ENCODE measurements at places on chromosomes 1 and 21. TPM values are rescaled to one million over a fixed set of nuclear protein-coding genes. Genes with fewer than 3 reads are reported as not detected.

CACNA1S gene
- not detected for total RNA-seq

KPNA6 gene
- 38.0 TPM for total RNA-seq

GRCh38 chr1:6265151-6265550 lies 4.3 kb upstream of the GPR153 start:
- peaks cover 15% of the 10 kb centered on the region for H3K4me1 ChIP-seq
- DNase-seq, result no peak
- no peak overlapping the region for H3K27ac ChIP-seq

DNA sequence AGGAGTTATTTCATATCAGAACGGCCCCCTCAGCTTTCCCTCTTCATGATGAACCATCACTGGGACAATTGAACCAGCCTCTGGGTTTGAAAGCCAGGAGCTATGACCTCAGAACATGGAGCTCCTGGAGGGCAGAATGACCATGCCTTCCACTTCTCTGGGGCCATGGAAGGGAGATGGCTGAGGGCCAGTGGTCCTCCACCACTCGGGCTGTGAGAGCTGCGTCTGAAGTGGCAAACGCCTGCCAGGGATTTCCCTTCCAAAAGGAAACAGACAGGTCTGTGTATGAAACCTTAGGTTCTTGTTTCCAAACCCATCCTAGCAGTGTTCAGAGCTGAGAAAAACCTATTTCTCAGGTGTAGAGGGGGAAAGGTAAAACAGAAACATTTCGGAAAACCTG lies 22.5 kb downstream of the PKP1 start:
- peaks cover 3% of the 10 kb centered on the region for H3K36me3 ChIP-seq
- no peak overlapping the region for H3K4me3 ChIP-seq
- no peaks in the 10 kb centered on the region for H3K27me3 ChIP-seq
- peak overlapping the region; percentile 96 for H3K27ac ChIP-seq

DNA sequence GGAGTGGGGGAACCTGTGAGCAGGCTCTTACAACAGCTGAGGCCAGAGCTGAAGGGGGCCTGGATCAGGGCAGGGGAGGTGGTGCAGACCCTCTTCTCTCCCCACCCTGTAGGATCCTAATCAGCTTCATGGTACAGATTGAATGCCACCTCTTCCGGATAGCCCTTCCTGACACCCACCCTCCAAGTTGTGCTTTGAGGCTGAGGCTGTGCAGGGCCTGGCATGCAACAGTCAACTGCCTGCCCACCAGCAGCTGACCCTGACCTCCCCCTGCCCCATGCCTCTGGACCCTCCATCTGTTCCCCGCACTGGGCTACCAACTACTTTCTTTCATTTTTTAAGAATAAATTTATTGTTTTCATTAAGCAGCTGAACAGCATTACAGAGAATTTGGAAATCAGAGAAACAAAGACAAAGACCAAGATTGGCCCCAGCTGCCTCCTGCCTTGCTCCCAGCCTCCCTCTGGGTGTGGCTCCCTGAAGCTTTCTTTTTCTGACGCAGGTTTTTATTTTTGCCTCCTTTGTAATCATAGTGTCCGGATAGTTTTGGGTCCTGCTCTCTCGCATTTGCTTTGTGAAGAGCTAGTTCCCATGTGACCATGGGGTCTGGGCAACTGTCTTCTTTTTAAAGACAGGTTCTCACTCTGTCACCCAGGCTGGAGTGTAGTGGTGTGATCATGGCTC lies 12.8 kb downstream of the ZNF362 start:
- no peak overlapping the region for H3K4me3 ChIP-seq
- H3K36me3 ChIP-seq, result no peaks in the 10 kb centered on the region
- no peaks in the 10 kb centered on the region for H3K27me3 ChIP-seq
- DNase-seq, result no peak
